SHP77 (cell line): ENCODE measurements at places on chromosomes 12 and 14.

- DNase-seq = no peak
These were observed 128.0 kb downstream of the NUAK1 start for GRCh38 chr12:106010741-106011140.

- peak; percentile 27 for DNase-seq
These were observed 280.6 kb upstream of the PWP1 start for GRCh38 chr12:107404981-107405380.

DNA sequence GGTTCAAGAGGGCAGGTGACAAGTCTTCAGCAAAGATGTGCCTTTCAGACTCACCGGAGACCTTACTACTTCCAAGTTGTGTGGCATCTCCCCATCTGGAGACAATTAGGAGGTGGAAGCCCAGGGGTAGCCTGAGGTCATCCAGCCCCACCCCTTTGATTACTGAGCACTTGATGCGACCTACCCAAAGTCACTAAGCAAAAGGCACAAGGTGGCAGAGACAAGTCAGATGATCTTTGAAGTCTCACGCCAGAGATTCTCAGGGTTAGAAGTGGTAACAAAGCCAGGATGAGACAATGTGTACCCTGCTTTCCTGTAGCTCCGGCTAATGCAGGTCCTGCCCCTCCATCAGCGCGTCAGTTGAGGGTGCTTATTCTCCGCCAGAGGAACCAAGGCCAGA lies 1.4 kb upstream of the FOXN3 start:
- DNase-seq = no peak

GRCh38 chr14:22986508-22987054 lies 4.2 kb upstream of the AJUBA start:
- peak; percentile 83 for DNase-seq

DNA sequence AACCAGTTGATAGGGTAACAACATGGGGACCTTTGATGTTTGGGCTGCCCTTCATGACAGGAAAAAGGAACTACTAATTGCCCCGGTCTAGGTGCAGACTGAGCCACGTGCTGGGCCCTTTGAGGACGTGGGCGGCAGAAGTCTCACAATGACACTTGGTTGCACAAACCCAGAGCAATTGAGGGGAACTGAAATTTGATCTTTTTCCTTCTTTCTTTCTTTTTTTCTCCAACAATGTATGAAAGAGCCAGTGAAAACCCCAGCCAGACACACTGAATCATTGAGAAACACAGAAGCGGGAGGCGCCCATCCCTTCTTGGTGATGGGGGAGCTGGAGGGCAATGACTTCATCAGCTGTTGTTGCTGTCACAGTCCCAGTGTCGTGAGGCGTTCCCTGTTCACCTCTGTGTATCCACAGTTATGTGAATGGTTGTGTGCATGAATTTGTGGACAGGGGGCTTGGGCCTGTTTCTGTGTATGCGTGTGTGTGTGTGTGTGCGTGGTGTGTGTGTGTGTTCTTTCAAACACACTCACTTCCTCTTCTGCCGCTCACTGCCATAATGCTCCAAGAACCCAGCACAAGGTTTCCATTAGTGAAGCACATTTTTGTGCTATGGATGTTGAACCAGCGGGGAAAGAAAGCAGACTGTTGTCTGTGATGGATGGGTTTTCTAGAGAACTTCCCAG lies 137.5 kb upstream of the CCND2 start:
- no peak for DNase-seq

- DNase-seq = no peak
These were observed 330.5 kb downstream of the PAWR start for GRCh38 chr12:79360286-79360685.

- no peak for DNase-seq
These were observed 161.3 kb downstream of the C12orf42 start for GRCh38 chr12:103334466-103334865.

DNA sequence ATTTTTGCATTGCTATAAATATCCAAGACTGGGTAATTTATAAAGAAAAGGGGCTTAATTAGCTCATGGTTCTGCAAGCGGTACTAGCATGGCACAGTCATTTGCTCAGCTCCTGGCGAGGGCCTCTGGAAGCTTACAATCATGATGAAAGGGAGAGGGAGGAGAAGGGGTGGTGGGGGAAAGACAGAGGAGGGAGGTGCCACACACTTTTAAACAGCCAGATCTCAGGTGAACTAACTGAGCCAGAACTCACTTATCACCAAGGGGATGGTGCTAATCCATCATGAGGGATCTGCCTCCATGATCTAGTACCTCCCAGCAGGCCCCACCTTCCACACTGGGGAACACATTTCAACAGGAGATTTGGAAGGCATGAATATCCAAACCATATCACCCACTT lies 476.3 kb downstream of the PCNX1 start:
- no peak for DNase-seq

- no peak for DNase-seq
These were observed 2.0 kb upstream of the P3H3 start for GRCh38 chr12:6826125-6826733.

DNA sequence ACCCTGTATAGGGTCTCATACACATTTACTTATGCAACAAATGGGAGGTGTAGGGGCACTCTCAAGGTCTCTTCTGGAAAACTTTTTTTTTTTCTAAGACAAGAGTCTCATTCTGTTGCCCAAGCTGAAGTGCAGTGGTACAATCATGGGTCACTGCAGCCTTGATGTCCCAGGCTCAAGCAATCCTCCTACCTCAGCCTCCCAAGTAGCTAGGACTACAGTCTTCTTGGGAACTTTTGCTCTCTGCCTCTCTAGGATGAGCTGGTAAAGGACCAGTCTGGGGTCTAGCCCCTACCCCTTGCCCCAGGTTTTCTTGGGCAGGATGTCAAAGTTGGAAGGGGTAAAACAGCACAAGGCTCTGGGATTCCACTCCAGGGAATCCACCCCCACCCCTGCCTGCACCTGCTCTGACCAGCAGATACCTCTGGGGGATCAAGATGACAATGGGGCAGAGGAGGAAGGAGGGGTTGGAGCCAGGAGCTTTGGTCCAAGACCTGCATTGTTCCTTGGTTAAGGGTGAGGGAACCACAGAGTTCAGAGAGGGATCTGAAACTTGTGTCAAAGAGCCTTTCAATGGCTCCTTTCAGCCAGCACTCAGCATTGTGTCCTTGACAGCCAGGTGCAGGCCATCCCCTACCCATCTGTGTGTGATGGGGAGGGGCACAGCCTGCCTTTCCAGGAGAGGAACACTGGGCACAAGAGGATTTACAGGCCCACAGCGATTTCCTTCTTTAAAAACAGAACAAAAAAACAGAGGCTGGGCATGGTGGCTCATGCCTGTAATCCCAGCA lies 12.2 kb downstream of the CTDSP2 start:
- no peak for DNase-seq
